CD8-positive, alpha-beta T cell (primary cell): ENCODE measurements at places on chromosomes 5 and 9. TPM values are rescaled to one million over a fixed set of nuclear protein-coding genes. Genes with fewer than 3 reads are reported as not detected.

PCDHGB6 gene
- not detected for total RNA-seq

GMCL2 gene
- total RNA-seq = not detected

TENT4A gene
- 39.9 TPM for total RNA-seq

SAXO1 gene
- total RNA-seq = 0.03 TPM

FOXB2 gene
- not detected for total RNA-seq

PCDHGA4 gene
- total RNA-seq = not detected

TAF1L gene
- not detected for total RNA-seq

PHF24 gene
- not detected for total RNA-seq

PCDHB12 gene
- total RNA-seq = not detected

GRM6 gene
- not detected for total RNA-seq

LRRC19 gene
- total RNA-seq = not detected

ECSCR gene
- total RNA-seq = not detected

NME5 gene
- not detected for total RNA-seq

UBE2R2 gene
- total RNA-seq = 20.1 TPM

UBE2QL1 gene
- 0.35 TPM for total RNA-seq

TLX3 gene
- total RNA-seq = not detected

LECT2 gene
- not detected for total RNA-seq

MYMK gene
- total RNA-seq = not detected
